NCI-H345 (cell line): ENCODE measurements at places on chromosomes 2 and 18.

DNA sequence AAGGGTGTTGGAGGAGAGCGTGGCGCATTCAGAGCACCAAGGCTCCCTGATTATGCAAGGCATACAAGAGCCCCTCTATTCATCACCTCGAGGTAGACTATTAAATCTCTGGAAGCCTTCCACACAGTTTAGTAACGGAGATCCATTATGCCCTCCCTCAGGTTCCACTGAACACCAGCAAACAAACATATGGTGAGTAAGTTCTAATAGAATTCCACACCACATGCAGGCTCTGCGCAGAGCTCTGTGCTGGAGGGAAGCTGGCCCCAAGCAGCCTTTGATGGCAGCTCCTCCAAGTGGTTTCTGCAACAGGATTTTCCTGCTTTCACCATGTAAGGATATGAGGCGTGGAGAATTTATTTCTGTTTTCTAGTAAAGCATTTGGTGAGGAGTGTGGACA lies 238.6 kb downstream of the C1D start:
- no peak for DNase-seq

- DNase-seq: no peak
Observed at GRCh38 chr2:53452400-53452799, 315.2 kb upstream of the CHAC2 start.

GRCh38 chr2:196219671-196220070 lies 48.3 kb upstream of the STK17B start:
- DNase-seq: no peak

DNA sequence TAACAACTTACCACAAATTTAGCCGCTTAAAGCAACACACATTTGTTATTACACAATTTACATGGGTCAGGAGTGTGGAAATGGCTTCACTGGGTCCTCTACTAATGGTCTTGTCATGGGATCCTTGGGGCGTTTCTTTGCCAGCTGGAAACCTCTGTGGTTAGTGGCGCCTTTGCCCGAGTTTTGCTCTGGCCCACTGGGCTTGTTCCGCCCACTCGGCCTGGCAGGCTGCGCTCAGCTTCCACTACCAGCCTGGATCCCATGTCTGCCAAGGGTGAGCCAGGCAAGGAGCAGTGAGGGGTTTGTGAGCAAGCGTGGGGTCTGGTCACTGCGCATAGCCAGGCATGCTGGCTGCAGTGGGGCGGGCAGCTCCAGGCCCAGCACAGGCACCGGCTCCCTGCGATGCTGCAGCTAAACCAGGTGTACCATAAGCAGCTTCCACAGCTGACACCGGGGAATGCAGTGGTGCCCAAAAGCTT lies 16.2 kb upstream of the MBD2 start:
- no peak for DNase-seq
